ENCODE measurements at places on chromosomes 6 and 20. TPM values are rescaled to one million over a fixed set of nuclear protein-coding genes. Genes with fewer than 3 reads are reported as not detected.

DNA sequence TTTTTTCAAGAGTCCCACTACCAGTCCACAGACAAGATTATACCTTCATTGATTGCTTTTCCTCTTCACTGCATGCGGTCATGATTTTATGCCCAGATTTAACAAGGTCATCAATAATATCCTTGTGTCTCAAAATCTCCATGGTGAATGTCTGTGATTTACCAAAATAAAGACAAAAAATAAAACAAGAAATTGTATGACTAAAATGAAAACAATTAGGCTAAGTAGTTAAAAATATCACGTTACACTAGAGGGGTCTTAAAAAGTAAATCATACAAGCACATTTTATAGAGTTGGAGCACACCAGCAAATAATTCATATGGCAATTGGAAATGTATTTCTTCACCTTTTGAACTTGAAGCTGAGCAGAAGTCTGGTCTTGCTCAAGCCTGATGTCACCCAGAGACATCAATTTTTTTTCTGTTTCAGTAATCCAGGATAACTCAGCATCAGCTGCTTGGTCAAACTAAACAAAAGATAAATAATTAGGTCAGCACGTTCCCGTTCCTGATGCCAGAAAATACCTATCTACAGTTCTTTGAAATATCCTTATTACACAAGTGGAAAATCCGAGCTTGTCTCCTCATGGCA lies 125.4 kb downstream of the DST start:
- DNase-seq: no peak

DNA sequence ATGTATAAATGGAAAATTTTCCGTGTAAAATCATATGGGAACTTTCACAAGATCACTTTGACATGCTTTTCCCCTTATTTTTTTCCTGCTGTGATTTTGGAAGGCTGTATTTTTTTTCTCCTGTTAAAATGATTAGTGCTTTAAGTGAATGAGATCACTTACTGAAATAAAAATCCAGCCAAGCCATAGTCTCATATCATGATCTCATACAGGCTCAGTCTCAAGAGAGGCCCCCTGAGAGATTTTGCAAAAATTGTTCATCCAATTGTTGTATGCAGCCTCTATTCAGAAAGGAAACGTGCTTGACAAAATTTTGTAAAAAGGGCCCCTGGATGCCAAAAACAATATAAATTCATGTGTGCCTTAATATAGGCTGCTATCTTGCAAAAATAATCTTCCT lies 528.2 kb downstream of the HDGFL1 start:
- no peak for DNase-seq

DNA sequence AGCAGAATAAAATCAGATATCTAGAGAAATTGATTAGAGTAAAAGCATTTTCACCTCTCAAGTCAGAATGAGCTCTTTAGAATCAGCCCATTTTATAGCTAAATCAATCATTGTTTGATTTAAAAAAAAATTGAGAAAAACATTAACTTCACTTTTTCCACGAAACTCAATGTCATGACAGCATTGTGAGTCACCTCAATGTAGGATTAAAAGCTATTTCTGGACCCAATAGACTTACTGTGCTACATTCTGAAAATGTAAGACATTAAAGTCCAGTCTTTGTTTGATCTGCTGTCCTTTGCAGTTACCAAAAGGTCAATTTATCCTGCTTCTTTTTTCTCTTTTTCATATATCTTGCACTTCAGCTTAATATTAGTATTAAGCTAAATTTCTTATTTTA lies 519.4 kb upstream of the ZNF337 start:
- no peak for DNase-seq

DNA sequence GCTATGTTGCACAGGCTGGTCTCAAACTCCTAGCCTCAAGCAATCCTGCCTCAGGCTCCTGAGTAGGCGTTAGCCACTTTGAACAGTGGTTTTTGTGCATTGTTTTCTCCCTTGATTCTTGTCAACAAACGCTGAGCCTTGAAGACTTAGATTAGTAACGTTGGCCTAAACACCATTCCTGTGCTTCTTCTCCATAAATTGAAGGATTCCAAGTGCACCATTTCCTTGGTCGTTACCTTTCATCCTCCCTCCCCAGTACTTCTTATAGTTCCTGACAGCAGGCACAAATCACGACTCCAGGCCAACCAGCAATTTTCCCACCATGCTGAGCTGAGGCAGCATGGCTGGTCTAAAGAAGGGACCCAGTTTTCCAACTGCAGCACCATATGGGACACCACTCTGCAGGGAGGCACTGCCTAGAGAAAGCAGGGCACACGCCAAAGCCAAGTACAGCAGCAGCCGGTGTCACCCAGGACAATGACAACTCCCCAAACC lies 8.9 kb downstream of the RPS10 start:
- DNase-seq: no peak

DNA sequence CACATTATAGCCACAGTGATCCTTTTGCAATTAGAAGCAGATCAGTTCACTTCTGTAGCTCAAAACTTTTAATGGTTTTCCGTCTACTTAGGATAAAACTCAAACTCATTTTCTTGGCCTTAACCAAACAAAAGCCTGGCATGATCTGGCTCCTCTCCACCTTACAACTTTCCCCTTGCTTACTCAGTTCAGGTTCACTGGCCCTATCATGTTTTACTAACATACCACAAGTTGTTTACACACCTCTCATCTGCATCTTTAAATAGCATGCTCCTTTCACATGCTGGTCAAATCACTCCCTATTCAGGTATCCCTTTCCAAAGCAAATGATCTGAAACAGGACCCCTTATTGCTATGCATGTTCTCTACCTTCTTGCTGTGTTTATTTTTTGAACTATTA lies 191.4 kb upstream of the FAM83B start:
- DNase-seq: no peak

GRCh38 chr6:150651808-150652470 lies 52.3 kb downstream of the PLEKHG1 start:
- no peak for DNase-seq

DNA sequence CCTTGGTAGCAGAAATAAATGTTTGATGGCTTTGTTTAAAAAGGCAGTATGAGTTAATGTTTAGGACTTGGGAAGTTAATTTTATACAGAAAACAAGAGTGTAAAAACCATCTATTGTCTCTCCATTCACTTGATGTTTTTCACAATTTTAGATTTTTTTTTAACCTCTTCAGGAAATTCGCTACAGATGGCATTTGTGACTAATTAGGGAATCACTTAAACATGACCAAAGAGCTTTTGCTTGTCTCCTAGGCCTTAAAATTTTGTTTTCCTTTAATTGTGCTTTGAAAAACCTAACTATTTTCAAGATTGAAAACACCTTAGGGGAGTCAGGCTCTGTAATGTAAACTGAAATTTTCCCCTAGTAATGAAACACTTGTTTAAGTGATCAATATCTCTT lies 17.3 kb downstream of the TULP4 start:
- DNase-seq: no peak

DNA sequence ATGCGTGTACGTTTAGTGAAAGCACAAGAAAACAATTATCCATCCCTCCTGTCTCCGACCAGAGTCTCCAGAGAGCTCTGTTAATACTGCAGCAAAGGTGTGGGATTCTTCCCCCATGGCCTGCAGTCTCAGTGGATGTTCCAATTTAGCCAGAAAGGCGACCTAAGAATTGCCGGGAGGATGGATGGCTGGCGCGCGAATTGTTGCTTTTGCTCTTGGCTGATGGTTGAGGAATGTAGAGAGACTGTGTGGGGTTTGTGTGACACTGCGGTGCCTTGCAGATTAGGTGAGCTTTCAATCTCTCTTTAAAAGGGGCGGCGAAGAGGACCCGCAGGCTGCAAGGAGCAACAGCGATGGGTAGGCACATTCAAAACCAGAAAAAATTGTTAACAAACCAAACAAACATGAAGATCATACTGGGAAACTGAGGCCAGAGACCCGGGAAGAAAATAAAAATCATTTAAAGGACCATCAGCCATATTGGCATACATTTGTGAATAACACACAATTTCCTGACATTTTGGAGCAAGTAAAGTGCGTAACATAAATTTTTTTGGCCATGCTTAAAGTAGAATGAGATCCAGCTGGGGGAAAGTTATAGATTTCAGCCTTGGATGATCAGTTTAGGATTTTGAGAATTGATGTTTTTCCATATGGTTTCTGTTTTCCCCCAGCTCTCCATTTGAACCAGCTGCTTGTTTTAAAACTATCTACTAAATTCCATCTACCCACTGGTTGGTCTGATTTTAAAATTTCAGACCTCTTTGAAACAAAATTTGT lies 46.3 kb downstream of the GNAS start:
- DNase-seq: no peak

GRCh38 chr6:142935553-142936517 lies 9.1 kb downstream of the HIVEP2 start:
- no peak for DNase-seq

DNA sequence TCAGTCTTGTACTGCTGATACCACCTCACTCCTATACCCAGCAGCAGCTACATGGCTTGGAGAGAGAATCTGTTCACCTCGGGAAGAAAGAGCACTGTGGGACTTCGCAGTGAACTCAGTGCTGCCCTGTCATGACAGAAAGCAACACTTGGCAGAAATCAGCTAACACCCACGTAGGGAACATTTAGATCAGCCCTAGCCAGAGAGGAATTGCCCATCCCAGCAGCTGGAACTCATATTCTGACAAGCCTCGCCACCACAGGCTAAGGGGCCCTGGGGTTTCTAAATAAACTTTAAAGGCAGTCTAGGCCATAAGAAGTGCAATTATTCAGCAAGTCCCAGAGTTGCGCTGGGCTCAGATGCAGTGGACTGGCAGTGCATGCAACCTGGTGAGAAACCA lies 1266.8 kb downstream of the GRIK2 start:
- no peak for DNase-seq

DNA sequence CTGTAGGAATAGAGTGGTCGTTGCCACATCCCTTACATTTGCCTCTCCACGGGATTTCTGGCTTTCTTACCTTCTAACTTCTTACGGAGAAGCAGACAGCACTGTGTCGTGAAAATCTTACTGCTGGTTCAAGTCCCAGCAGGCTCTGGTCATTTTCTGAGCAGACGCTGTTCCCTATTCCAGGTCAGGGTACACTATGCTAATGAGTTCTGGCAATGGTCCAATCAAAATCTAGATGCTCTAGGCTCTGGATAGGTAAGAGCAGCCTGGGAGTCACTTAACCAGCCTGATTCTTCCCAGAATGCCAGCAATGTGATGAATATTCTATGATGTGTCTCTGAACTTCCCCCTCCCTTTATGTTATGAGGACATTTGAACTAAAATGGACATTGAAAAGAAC lies at the start of gene GCM1:
Gene GCM1 (minus strand): TSS at position 158 of the 400 bp plus-strand sequence. CDS start 3,209 bp downstream, outside the sequence.
- DNase-seq: no peak

DNA sequence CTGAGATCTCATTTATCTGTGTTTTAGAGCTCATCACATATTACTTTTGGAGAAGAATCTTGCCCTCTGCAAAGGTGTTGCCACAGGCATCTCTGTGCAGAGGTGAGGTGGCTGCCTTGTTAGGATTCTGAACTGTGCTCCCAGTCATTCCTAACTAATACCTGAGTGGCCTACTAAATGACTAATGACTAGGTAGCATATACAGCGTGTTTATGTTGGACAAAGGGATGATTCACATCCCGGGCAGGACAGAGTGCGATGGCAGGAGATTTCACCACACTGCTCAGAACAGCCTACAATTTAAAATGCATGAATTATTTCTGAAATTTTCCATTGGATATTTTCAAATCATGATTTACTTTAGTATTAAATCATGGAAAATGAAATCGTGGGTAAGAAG lies 23.1 kb upstream of the CGA start:
- no peak for DNase-seq

GRCh38 chr6:122052346-122052900 lies 347.0 kb upstream of the HSF2 start:
- no peak for DNase-seq

DNA sequence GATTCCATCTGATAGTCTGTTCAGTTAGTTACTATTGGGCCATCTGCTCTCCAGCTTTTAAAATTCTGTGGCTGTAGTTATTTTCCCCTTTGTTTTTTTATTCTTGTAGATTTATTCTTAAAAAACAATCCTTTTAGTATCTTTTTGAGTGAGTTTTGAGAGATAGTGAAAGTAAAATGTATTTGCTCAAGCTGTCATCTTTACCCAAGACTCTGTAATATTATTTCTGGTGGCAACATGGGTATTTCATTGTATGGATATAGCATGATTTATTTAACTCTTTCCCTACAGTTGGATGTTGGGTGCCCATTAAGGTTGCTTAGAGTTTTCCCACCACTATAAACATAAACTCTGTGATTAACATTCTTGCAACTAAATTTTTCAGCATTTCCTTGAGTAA lies 24.6 kb downstream of the STK4 start:
- no peak for DNase-seq

- DNase-seq: no peak
Observed at GRCh38 chr6:79466207-79466834, 70.9 kb downstream of the LCA5 start.

The FYN gene
- total RNA-seq: 208 TPM

The SLC17A1 gene
- not detected for total RNA-seq

The COL12A1 gene
- 340 TPM for total RNA-seq

The KCNB1 gene
- 3.7 TPM for total RNA-seq

All from uterus (tissue), 4 donors.